ENCODE measurements at places on chromosomes 1 and 21.
A peak's percentile ranks its signal among the peaks of the same experiment; 100 is the strongest.

- no peak for DNase-seq
Measured at GRCh38 chr1:50705041-50705440, 255.0 kb downstream of the FAF1 start.

DNA sequence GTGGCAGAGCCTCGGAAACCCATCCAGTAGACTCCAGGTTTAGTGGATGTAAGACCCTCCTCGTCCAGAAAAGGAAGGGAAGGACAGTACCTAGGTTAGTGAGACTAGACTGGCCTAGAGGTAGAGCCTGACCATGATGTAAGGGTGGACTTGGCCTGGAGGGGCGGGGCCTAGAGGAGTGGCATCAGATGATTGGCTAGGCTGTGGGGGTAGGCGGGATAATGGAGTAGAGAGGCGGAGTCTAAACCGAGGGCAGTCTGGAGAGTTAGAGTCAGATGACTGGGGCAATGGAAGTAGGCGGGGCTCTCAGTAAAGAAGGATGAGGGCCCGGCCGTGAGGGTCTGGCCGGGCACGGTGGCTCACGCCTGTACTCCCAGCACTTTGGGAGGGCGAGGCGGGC lies 70.1 kb downstream of the EPHB2 start:
- DNase-seq = no peak

DNA sequence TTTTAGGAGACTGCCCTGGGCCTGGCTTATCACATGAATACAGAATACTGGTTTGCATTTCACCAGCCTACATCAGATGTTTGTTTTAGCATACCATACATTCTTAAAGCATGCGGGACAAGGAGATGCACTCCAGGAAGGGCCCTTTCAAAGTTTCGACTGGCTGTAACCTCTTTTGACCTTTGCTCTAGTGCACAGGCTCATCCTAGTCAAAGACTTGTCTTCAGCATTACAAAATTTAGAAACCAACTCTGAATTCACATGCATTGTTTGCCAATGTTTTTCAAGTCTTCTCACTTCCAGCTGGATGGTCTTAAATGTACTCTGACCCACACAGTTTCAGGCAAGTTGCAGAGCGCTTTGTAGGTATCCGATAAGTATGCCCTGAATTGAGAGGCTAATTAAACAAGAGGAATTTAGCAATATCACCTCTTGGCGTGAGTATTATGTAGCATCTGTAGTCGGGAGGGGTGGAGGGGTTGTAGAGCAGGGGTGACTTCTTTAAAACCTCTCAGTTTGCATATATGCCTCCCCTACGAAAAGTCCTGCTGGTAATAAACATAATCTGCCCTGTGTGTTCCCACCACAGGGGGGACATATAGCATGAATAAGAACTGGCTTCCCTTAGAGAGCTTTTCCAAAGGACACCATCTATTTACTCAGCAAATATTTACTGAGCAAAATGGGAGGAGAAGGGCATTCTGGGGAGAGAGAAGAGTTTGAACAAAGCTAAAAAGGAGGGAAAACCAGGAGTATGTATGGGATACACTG lies 24.4 kb upstream of the AHCYL1 start:
- DNase-seq = no peak

DNA sequence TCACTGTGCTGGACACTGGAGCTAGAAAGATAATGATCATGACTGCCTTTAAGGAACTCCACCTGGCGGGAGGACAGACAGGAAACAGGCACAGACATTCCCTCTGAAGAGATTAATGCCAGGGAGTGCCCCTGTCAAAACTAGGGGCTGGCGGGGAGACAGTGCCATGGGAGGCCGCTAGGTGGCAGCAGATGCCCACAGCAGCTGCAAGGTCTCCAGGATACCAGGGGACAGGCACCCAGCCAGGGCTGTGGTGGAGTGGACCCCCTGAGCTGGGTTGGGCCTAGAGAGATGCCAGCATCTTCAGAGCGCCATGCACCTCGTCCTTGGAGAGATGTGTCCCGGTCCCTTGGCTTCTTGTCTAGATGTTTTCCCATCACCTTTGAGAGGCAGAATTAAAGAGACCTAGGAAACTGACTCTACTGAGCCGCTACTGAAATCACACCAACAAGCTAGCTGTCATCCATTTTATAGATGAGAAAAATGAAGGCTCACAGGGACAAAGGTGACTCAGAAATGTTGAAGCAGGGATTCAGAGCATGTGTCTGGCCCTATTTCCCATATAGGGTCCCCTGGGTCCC lies 3.6 kb downstream of the REN start:
- DNase-seq = peak; percentile 16

- DNase-seq = no peak
Measured at GRCh38 chr1:51372561-51372960, 42.2 kb upstream of the TTC39A start.

DNA sequence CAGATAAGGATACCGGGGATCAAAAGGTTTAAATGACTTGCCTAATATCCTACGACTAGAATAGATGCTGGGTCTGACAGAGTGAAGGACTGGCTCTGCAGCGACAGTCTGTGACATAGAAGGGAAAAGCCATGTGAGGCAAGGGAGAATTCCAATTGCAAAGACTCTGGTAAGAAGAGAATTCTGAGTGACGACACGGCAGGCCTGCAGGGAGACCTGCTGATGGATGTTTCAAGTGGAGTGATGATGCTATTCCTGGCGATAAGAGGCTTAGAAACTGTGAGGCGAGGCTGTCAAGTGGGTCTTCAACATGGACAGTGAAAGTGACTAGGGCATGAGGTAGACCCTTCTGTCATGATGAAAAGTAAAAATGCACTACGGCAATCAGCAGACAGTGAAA lies 176.6 kb upstream of the PBX1 start:
- no peak for DNase-seq

GRCh38 chr1:218384581-218384993 lies 39.5 kb downstream of the TGFB2 start:
- no peak for DNase-seq

DNA sequence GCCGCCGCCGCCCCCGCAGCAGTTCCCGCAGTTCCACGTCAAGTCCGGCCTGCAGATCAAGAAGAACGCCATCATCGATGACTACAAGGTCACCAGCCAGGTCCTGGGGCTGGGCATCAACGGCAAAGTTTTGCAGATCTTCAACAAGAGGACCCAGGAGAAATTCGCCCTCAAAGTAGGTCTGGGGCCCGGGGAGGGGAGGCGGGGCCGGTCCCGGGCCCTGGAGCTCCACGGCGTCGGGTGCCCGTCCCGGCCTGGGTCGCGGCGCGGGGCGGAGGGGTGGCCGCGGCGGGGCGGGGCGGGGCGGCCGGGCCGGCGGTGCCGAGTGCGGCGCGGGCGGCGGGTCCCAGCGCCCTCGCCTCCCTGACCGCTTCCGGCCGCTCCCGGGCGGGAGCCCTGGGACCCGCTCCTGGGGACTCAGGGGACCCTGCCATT lies 646 bp downstream of the MAPKAPK2 start:
- no peak for DNase-seq

DNA sequence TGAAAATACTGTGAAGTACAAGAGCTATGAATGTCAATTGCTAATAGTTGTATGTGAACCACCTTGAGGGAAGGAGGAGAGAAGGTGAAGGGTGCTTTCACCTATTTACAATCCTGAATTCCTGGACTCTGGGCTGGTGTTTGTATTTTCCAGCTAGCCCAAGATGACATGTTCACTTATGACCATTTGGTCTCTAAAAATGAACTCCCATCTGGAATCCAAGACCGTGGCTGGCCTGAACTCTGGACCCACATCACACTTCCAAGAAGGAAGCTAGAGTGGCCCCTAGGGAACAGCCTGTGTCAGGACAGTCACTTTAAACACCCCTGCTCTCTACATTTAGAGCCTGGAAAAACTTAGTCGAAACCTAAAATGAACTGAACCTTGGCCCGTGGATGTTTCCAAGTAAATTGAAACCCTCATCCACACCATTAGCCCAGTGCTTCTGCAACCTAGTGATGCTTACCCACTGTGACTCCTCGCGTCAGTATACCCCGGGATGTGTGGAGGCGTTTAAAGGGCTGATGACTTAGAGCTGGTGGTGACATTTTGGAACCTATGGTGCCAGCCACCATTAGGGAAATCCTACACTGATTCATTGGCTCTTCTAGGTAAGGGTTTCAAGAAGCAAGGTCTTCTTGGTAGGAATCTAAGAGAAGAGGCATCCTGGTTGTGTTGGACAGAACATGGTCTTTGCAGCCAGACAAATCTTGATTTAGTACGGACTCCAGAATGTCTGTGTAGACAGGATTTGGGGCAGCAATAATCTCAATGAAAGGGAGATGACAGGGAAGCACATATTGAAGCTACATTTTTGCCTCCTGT lies 171.5 kb upstream of the IRF2BP2 start:
- DNase-seq = no peak

Data from GF-D8 (cell line).